ENCODE measurements at places on chromosomes 12 and 14. TPM values are rescaled to one million over a fixed set of nuclear protein-coding genes. Genes with fewer than 3 reads are reported as not detected.

Gene HOXC12
- not detected for total RNA-seq

Gene C14orf132
- 7.8 TPM for total RNA-seq

Gene NRIP2
- total RNA-seq, result 8.7 TPM

Gene ALG10B
- 6.8 TPM for total RNA-seq

Gene ABCC9
- total RNA-seq, result 10.5 TPM

Gene NKX2-8
- 0.36 TPM for total RNA-seq

Gene CLEC4D
- total RNA-seq, result not detected

Gene VRTN
- total RNA-seq, result 0.34 TPM

Gene PTGDR
- 0.74 TPM for total RNA-seq

Gene PMCH
- not detected for total RNA-seq

Gene ARMH4
- 45.1 TPM for total RNA-seq

GRCh38 chr14:62322216-62322615, 560.0 kb downstream of the SNAPC1 start:
- DNase-seq, result no peak

DNA sequence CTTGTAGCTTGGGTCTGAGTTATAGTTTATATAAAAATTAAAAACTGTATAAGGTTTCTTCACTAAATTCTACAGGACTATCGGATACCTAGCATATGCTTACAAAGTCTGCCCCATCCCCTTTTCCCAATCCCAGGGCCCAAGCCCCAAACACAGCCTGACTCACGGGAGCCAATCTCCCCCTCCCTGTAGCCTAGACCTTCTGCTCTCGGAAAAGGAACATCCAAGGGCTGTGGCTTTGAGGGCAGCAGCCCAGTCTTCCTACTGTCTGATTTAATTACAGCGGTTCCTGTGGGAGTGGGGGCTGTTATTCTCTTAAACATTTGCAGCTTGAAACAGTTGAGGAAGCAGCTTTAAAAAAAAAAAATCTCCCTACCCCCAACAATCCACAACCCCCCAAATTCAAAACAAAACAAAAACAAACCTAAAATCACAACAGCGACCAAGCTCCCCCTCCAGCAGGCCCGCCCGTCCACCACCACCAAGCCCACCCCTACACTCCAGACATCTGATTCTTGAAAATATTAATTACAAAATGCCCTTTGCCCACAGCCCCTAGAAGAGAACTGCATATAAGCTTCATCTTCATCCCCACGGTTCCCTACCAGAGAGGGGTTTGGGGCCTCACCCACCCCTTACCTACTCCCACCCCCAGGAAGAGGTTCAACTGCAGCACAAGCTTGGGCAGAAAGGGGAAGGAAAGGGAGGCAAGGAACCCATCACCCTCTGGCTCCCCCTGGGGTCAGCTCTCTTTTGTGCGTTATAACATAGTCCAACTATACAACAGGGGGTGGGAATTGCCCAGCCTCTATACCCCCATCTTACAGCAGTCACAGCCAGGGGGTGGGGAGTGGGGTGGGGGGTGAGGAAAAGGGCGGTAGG, 1.1 kb upstream of the PRKAG1 start:
- no peak for DNase-seq

- no peak for DNase-seq
These were observed 58.3 kb upstream of the JDP2 start for GRCh38 chr14:75369506-75369905.

- DNase-seq, result peak; percentile 49
These were observed 82.6 kb downstream of the SCARB1 start for GRCh38 chr12:124780752-124781685.

DNA sequence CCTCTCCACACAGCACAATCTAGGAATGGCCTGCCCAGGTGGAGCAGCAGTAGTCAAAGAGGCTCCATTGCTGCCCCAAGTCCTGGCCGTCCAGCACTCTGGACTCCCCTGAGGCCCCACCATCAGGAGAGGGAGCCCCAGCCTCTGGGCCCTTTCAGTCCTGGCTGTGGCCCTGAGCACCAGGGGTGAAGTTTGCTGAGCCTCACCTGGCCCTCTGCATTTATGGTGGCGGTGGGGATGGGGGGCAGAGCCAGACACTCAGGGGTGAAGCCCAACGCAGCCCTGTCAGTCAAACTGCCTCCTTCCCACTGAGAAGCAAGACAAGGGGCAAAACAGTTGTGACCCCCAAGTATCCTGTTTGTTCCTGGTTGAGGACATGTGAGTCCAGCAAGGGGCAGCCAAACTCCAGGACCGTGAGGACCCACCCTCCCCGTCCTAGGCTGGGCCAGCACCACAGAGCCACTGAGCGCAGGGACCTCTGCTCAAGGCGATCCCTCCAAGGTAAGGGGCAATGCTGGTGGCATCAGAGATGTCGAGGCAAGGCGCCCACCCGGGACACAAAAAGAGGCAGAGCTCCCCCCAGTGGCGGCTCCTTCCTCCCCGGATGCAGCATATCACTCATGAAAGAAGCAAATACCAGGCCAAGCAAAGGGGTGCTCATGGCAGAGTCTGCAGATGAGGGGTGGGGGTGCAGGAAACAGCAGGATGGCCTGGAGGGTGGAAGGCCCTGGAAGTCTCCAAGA, 4.8 kb upstream of the AMN start:
- peak; percentile 31 for DNase-seq

DNA sequence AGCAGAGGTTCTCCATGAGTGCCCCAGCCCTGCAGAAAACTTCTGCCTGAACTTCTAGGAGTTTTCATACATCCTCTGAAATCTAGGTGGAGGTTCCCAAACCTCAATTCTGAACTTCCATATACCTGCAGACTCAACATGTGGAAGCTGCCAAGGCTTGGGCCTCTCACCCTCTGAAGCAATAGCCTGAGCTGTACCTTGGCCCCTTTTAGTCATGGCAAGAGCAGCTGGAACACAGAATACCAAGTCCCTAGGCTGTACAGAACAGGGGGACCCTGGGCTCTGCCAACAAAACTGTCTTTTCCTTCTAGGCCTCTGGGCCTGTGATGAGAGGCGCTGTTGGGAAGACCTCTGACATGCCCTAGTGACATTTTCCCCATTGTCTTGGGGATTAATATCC, 494.3 kb upstream of the FOXG1 start:
- no peak for DNase-seq

GRCh38 chr14:44803239-44803905, 158.4 kb downstream of the KLHL28 start:
- no peak for DNase-seq

DNA sequence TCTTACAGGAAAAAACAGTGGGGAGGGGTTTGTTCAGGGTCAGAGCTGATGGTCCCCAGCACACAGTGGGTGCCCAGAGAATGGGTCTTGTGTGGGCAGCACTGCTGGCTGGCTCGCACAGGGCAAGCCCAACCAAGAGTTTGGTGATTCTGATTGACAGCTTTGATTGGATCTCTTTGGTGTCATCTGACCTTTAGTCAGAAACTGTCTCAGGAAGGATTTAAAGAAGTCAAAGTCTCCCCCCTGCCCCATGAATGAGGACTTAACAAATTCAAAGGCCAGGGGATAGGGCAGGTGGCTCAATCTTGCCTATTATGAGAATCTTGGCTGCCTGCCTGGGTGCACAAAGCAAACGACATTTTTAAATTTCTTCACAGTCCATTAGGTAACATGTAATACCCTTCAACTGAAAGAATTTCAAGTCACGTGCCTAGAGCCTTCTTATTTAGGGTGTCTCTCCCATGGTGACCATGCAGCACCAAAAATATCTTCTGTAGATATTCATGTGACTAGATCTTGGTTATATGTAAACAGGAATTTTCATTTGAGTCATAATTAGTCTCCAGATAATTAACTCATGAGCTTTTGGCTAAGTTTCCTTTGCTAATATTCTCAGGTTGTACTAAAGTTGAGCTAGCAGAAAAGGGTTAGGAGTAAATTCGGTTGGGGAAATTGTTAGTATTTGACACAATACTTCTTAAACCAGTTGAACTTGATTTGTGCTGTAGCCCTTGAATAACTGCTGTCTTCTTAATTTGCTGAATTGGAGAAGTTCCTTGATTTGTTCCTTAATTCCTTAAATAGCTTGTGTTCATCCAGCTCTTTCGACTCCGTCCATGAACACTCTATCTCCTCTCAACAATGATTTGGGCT, 54.5 kb upstream of the HECTD1 start:
- no peak for DNase-seq

DNA sequence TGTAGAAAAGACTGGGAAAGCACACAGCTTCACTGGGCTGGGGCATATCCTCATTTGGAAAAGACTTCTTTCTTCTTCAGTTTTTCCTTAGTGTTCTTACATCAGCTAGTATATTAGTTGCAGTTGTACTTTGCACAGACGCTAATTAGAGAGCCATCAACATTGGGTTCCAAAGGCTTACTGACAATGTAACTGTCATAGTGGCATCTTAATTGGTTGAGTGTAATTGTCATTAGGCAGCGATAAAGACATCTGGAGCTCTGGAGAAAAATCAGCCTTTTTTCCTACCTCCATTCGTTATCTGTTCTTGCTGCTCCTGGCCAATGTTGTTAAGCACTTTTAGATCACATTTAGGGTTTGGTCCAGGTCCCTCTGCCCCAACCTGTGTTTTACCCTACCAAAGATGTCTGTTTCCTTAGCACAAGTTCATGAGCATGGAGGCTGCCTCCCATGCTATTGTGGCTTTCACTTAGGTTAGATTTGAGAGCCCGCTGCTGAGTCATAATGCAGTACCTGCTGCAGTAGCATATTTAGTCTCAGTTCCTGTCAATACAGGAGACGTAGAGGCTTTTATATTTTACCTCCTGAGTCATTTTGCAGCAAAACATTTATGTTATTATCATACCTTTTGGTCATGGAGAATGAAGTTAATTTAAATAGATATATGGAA, 49.2 kb downstream of the FBXW8 start:
- no peak for DNase-seq

GRCh38 chr14:69720912-69721311, 46.0 kb upstream of the SRSF5 start:
- DNase-seq, result no peak

DNA sequence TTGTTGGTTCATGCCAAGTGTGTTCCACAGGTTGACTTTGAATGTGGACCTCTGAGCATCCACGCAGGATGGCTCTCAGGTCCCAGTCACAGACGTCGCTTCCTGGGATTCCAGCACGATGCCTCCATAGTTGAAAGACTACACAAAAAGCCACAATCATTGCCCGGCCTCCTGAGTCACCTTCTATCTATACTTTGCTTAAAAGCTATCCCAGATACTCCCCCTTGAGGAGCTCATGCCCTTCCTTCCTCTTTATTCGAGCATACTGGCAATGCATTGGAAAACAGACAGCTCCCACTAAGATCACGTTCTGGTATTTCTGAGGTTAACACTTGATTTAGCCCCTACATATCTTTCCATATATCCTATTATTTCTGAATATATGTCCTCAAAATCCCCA, 40.1 kb downstream of the ZNF664 start:
- DNase-seq, result no peak

DNA sequence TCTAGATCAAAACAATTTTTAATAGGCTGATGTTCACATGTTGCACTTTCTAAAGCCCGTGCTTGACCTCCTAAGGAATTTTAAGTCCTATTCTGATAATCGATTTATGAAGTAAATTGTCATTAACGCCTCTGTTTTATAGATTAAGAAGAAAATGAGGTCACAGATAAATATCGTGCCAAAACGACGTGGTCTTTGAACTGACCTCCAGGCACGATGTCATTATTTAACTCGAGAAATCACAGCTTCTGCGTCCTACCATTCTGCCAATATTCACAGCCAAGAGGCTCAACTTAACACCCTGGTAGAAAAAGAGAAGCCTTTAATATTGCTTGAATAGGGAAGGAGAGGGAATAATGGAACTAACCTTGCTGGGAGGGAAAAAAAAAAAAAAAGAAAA, 888 bp upstream of the EEA1 start:
- DNase-seq, result no peak

- no peak for DNase-seq
These were observed 171.8 kb upstream of the ALG10B start for GRCh38 chr12:38144601-38145436.

DNA sequence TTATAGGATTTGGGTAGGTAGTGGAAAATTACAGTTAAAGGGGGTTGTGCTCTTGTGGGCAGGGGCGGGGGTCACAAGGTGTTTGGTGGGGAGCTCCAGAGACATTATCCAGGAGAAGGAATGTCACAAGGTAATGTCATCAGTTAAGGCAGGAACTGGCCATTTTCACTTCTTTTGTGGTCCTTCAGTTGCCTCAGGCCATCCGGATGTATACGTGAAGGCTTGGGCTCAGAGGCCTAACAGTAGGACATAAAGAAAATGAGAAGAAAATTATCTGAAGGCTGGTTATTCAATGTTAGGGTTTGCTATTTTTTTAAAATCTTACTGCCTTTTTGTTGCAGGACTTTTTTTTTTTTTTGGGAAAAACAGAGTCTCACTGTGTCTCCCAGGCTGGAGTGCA, 2.5 kb upstream of the PSEN1 start:
- DNase-seq, result no peak

- DNase-seq, result no peak
These were observed 218.6 kb downstream of the SYT1 start for GRCh38 chr12:79083181-79083580.

DNA sequence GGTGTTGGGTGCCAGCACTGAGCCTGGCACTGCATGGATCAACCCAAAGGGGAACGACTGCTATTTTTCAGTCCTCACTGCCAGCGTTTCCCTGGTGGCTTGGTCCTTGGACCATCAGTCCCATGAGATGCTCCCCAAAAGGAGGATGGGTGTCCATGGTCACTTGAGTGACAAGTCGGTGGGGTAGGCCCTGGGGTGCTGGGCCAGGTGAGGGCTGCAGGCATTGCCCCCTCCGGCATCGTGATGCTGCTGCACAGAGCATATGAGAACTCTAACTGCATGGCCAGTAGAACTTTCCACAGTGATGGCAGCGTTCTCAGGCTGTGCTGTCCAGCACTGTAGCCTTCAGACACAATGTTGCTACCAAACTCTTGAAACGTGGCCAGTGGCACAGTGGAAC, 16.2 kb downstream of the SETD1B start:
- DNase-seq, result no peak

DNA sequence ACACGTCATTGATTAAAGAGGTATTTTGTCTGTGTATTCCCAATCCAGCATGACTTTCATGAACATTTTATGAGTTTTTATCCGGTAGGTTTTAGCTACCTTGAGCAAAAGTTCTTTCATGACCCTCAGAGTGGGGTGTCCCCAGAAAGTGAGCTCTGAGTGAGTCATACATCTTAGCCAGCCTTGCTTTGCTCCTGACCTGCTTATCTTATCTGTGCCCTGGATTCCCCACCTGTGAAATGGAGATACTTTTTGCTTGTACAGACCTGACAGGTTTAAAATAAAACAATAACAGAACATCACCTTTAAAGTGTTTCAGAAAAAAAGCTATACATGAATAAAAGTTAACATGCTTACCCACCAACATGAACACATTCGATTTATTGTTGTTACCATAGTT, 202.8 kb upstream of the SOX5 start:
- DNase-seq, result no peak

GRCh38 chr12:127165567-127166392, 1101.2 kb upstream of the TMEM132C start:
- peak; percentile 70 for DNase-seq

GRCh38 chr12:15318841-15319240, 3.5 kb upstream of the PTPRO start:
- DNase-seq, result no peak

GRCh38 chr14:24784981-24785380, 151.0 kb upstream of the GZMB start:
- no peak for DNase-seq
